SW 1271 (cell line): ENCODE measurements at places on chromosomes 4 and X.

- no peak for DNase-seq
Measured at GRCh38 chrX:35244796-35245508, 302.4 kb downstream of the FAM47B start.

DNA sequence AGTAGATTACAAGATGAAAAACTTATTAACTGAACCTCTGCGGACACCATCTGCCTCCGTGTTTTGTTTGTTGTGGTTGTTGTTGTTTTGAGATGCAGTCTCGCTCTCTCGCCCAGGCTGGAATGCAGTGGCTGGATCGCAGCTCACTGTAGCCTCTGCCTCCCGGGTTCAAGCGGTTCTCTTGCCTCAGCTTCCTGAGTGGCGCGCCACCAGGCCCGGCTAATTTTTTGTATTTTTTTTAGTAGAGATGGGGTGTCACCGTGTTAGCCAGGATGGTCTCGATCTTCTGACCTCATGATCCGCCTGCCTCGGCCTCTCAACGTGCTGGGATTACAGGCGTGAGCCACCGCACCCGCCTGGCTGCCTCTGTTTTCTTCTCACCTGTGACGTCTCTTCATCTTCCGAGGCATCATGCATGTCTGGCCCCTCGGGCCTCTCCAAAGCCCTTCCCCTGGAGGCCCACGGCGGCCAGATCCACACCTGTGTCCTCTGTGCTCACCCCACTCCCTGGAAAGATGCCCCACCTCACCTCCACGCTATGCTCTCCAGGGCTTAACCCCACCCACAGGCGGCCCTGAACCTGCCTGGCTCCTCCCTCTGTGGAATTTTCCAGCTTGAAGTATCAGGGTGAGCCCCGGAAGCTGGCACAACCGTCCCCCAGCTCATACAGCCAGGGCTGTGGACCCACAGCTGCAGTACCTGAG, 77.0 kb upstream of the MXD4 start:
- DNase-seq: no peak

DNA sequence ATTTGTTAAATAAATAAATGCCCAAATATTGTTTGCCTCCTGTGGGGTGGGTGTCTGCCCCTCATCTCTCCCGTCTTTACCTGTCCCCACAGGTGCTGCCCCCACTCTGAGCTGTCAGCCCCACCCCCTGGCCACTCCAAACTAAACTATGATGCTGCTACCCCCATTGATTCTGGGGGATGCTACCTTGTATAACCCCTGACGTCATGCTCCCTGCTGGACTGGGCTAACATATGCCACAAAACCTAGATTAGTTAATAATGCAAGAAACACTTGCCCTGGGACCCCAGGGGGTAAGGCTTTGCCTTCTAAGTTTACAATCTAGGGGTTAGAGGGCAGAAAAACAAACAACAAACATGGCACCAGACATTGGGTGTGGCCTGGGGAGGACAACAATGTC, 58.6 kb downstream of the MSX1 start:
- DNase-seq: no peak

DNA sequence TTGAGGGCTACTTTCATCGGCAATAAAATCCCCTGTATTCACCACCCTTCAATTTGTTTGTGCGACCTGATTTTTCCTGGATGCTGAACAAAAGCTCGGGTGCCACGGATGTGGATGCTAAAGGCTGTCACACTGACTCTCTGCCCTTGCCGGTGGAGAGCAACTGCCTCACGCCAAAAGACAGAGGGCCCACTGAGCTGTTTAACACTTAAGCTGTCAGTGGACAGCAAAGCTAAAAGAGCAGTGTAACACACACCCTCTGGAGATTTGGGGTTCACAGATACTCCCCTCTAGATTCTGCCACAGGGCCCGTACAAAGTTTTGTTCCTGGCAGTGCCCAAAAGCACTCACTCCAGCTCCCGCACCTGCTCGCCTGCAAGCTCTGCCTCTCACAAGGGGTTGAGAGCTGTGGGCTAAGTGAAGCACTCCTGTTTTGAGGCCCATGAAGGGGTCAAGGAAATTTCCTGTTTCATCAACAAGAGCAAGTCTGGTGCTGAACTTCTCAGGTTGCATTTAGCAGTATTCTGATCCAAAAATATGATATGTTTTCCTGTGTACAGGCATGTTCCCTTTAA, 1571.9 kb downstream of the ADGRL3 start:
- DNase-seq: no peak

DNA sequence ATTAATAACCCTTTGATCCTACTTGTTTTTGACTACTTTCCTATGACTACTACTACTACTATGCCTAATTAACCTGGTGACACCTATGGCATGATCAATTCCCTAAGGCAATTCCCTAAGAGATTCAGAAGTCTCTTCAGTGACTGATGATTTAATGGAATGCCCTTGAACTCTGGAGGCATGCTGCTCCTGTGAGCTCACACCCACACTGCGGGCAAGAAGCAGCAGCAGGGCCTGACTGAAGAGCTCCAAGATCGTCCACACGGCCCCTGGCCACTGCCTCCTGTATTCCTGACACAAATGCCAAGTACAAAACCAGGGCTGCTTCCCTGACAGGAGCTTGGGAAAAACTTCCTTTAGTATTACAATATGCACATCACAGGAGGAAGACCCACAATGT, 74.2 kb upstream of the STS start:
- no peak for DNase-seq

GRCh38 chrX:97882306-97882705, 998.6 kb downstream of the RPA4 start:
- no peak for DNase-seq

GRCh38 chr4:124459941-124460310, 252.6 kb downstream of the ANKRD50 start:
- DNase-seq: no peak

- DNase-seq: no peak
Measured at GRCh38 chr4:55574252-55574651, 17.8 kb downstream of the PDCL2 start.

- no peak for DNase-seq
Measured at GRCh38 chrX:55057675-55058249, 17.1 kb upstream of the PAGE2B start.

DNA sequence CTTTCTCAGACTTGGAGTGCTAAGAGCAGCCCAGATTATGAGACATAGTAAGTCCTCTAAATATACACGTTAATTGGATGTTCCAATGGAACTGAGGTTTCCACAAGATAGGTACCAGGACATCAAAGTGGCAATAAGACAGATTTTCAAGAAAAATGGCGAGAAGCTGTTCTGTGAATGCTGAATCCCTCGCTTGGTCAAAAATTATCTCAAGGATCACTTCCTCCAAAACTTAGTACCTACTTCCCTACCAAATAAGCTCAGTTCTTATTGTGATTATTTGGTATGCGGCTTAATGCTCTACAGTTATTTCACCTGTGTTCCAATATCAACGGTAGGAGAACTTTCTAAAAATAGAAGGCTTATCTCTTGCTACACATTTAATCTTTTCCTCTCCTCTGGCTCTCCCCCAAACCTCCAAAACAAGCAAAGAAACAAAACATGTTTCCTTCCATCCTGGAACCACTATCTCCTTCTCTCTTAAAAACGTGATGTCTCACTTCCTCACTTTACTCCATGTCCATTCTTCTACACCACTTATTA, 14.7 kb downstream of the PDGFC start:
- DNase-seq: no peak

GRCh38 chr4:24885342-24885741, 27.5 kb downstream of the CCDC149 start:
- DNase-seq: no peak

DNA sequence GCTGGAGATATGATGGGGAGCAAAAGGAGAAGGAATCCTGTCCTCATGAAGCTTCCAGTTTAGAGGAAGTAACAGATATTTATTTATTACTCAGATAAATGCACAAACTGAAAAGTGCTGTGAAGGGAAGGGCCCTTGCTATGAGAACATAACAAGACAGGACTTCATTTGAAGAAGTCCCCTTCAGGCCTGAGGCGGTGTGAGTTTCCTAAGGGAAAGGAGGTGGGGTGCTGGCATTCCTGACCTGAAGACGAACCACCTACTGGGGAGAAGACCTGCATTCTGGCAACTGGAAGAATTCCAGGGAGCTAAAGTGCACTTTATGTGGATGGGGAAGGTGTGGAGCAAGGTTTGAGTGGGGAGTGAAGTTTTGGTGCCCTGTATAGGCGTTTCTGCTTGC, 15.9 kb upstream of the SPARCL1 start:
- DNase-seq: no peak

DNA sequence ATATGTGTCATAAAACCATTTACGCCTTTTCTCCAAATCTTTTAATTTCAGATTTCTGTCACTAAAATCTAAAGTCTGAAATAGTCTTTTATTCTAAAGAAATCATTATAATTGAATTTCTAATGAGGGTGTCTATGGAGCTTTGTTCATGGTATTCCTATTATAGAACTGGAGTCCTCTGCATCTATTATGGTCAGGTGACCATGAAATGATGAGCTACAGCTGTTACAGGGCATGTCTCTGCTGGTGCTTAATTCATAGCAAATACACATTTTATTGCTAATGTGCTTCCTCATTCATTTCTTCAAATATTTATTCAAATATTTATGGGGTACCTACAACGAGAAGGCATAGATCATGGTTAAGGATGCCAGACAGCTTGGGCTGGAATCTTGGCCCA, 126.1 kb downstream of the NAA11 start:
- no peak for DNase-seq

DNA sequence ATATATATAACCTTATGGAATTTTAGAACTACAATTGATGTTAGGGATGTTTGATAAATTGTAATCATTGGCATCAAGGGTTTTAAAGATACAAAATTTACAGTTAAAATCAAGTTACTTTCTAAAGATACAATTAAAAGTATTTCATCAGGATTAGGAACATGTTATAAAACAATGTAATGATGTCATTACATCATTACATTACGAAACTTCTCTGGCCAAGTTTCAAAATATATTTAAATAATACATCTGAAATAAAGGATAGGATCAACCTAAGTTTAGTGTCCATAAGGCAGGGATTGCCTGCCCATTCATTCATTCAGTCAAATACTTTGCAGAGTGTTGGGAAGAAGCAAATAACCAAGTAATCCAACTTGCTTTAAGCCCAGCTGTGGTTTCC, 75.1 kb downstream of the TENM3 start:
- no peak for DNase-seq

GRCh38 chr4:184395451-184395917, 78.9 kb downstream of the IRF2 start:
- no peak for DNase-seq

DNA sequence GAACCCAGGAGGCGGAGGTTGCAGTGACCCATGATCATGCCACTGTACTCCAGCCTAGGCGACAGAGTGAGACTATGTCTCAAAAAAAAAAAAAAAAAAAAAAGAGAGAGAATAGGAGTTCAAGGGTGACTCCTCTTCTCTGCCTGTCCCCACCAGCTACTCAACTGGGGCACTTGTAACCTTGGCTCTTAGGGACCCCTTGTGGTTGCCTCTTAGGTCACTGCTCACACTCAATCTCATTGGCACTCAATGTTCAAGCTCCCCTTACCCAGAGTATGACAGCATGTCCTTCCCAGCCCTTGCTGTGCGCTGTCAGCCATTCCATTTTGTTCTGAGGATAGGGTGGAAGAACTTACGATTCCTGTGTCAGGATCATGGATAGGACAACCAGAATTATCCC, 82.4 kb upstream of the BEND4 start:
- DNase-seq: no peak

GRCh38 chr4:183758758-183759447, 99.8 kb downstream of the TRAPPC11 start:
- DNase-seq: no peak

DNA sequence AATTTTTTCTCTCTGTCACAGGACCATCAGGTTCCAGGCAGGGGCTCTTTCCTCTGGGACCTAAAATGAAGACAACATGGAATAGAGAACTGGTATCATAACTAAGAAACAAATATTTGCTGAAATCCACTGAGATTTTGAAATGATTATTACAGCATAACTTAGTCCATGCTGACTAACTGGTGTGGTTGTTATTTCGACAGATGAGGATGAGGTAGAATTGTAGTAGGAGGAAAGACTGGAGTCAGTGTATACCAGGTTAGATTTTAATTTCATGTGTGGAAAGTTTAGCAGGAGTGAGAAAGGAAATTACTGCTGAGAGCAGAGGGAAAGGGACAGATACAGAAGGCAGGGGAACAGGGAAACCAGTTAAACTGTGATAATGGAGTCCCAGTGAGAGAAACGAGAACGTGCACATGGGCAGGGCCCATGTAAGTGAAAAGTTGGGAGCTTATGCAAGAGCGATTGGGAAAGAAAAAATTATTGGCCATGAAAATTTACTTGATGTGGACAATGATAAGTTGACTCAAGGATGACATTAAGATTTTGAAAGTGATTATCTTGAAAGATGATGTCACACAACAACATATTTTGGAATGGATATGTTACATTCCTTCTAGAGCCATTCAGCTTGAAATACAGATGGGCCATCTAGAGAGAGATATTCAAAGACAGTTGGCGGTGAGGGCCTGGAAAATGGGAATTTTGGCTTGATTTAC, 98.7 kb upstream of the DDIT4L start:
- no peak for DNase-seq

GRCh38 chr4:48268956-48269860, at the start of gene TEC:
Gene TEC, minus strand, starts transcription at chr4:48269838. Its CDS starts 41,224 bp downstream, at chr4:48228614.
- peak; percentile 37 for DNase-seq

DNA sequence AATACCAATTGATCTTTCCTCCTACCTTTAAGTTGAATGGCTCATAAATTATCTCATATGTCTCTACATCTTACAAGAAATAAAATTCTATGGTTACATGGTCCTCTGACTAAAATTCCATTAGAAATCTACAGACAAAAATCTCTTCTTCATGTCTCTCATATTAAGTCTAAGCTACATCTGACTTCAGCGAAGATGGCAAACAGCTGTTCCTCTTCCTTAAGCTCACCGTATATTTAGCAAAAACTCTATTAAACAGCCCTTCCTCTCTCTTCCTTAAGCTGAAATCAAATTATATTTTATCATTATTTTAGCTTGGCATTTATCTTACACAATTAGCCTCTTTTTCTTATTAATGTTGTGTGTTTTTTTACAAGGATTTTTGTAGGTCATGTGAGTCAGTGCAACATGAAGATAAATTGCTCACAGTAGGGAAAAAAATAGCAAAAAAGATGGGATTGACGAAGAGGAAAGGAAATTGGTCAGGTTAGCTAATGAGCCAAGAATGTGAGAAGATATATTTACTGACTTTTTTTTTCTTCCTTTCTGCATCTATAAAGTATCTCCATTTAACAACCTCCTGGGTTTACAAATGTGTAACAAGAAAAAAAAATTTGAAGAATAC, 2412.8 kb downstream of the ARAP2 start:
- DNase-seq: no peak

GRCh38 chrX:135432881-135433521, 11.3 kb downstream of the SMIM10L2A start:
- no peak for DNase-seq

GRCh38 chr4:120921456-120922380, 808 bp downstream of the PRDM5 start:
- DNase-seq: peak; percentile 45

- DNase-seq: no peak
Measured at GRCh38 chr4:188409851-188410250, 270.6 kb downstream of the TRIML1 start.

GRCh38 chr4:136281307-136281706, 1251.0 kb downstream of the PCDH18 start:
- DNase-seq: no peak
